ENCODE measurements at places on chromosomes 6 and 20.

DNA sequence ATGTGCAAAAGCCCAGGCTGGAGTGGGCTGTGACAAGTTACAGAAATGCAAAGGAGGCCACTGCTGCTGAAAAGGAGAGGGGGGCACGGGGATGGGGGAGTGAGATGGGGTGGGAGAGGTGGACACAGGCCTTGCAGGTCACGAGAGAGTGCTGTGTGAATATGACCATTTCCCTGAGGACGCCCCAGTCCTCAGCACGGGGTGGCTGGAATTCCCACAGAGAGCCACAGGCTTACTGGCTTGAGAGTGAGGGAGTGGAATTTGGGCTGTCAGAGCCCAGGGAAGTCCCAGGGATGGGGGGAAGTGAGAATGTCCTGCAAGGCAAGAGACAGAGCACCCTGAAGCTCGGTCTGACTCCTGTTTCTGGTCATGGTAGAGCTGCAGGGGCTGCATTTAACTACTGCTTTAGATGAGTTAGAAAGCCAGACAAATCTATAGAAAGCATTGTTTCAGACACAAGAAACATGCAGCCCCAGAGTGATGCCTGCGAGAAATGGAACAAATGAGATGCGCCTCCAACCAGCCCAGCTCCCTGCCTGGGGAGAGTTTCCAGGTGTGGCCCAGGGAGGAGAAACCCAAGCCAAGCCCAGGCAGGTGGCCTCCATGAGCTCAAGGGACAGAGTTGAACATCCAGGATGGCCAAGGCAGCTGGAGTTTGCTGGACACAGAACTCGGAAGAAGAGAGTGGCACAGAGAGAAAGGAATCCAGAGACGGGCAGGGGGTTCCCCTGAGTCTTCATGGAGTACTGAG lies 30.5 kb downstream of the NPEPL1 start:
- no peak for DNase-seq

GRCh38 chr20:2217857-2218539 lies 77.8 kb upstream of the TGM3 start:
- DNase-seq = no peak

DNA sequence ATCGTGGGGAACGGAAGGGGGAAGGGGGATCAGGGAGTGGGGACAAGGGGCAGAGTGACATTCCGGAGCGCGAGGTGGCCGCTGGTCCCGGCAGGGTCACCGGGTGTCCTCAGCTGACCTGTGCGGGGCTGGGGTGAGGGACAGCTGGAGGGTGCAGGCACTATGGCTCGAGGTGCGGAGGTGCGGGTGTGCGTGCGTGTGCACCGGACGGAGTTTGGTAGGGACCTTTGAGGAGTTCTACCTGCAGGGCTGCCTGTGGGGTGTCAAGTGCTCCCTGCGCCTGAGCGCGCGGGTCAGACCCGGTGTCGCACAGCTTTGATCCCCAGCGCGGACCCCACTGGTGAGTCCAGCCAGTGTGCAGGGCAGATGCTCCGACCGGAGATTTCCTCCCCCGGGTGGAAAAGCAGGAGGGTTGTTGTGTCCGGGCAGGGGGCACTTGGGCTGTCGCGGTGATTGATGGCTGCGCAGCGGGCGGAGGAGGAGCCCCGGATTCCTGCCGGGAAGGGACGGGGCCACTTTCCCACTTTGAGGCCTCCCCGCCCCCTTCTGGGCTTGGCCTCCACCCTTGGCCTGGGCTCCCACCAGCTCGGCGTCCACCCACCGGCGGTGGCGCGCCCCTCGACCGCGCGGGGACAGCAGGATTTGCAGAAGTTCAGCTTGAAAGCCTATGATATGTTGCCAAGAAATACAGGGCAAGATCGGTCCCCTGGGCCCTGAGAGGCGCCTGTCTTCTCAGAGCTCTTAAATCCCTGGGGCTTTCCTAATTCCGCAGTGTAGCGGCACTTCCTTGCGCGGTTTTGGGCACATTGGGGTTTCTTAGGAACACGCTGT lies 658 bp downstream of the RIN2 start:
- DNase-seq = no peak

GRCh38 chr6:166277018-166277417 lies 31.2 kb downstream of the PRR18 start:
- DNase-seq = no peak

GRCh38 chr6:119274197-119274595 lies 75.4 kb downstream of the MAN1A1 start:
- DNase-seq = no peak

- DNase-seq = no peak
These were observed 661.7 kb upstream of the CITED2 start for GRCh38 chr6:140036196-140036595.

DNA sequence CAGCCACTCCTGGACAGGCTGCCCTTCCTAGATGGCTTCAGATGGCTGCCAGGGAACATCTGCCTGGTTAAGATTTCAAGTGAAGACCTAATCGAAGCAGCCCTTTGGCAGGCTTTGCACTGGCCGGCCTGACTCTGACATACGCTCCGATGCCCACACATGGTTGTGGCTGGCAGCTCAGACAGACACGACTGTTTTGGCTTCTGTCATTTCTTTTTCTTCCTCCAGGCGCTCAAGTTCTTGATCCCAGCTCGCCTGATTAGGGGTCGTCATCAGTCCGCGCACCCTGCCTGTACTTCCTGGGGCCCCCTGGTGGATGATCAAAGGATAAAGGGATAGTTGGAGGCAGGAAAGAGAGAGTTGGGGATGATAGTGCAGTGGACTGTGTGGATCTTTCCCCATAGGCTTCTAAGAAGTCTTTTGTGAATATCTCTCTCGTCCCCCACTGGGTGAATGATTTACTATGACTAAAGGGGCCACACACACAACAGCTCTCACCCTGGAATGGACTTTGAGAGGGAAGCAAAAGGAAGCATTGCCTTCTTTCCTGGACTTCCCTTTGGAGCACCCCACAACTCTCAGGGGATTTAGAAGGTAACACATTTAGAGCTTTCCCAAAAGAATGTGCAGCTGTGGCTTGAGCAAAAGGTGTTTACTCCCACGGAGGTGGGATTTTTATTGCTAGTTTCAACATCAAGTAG lies 21.4 kb upstream of the TRAM2 start:
- DNase-seq = peak; percentile 13

GRCh38 chr6:102928109-102928508 lies 1534.6 kb downstream of the GRIK2 start:
- DNase-seq = no peak

DNA sequence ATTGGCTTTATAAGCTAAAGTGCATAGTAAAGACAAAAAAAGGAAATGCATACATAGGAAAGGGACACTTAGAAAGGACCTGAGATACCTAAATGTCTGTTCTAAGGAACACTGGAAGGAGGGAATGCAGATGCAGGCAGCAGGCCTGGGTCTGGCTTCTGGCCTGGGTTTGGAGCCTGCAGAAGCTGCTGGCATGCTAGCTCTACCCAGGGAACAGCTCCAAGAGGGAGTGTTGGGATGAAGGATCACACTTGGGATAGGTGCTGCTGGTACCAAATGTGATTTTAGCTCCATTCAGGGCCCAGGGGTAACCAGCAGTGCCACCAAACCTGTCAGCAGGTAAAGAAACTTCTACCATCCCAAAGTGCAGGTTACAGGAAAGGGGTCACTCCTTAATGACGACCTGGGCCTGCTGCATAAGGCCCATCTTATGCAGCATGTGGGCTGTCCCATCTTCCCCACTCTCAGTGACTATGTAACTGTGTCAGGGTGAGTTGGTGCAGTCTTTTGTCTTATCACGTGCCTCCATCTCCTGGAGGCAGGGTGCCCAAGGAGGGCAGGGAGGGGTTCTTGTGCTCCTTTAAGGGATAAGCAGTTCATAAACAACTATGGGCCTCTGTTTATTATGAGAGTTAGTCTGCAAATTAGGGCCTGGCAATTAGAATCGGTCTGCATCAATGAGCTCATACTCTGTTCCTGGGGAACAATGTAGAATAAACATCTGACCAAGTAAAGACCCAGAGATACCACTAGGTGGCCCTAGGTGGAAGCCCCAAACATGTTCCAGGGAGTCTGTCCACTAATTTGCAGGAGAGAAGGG lies 26.9 kb downstream of the DDX27 start:
- DNase-seq = no peak

GRCh38 chr6:116766506-116767176 lies 1.1 kb upstream of the FAM162B start:
- no peak for DNase-seq

- DNase-seq = no peak
These were observed 740 bp downstream of the NELFCD start for GRCh38 chr20:58981628-58982364.

- DNase-seq = no peak
These were observed 14.2 kb downstream of the TRAF3IP2 start for GRCh38 chr6:111591370-111591900.

DNA sequence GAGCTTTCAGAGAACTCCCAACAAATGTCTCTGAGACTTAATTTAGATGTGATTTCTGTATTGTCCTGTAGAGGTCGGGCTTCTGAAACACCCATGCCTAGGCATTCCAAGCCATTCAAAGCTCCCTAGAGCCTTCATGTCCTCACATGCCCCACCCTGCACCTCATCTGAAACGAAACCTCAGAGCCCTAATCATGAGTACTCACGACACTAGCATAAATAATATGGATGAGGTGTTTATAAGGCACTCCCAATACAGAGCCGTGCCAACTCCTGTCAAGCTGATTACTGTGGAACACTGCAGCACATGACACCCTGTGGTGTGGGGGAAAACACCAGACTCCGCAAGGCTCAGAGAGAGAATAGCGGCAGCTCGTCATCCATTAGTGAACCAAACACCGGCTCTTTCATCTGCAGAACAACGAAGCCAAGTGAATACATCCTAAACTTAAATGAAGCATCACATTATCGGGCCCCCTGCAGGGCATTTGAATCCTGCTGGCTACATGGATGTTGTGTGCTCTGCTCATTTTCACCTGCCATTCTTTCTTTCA lies 83.8 kb downstream of the FNDC1 start:
- no peak for DNase-seq

DNA sequence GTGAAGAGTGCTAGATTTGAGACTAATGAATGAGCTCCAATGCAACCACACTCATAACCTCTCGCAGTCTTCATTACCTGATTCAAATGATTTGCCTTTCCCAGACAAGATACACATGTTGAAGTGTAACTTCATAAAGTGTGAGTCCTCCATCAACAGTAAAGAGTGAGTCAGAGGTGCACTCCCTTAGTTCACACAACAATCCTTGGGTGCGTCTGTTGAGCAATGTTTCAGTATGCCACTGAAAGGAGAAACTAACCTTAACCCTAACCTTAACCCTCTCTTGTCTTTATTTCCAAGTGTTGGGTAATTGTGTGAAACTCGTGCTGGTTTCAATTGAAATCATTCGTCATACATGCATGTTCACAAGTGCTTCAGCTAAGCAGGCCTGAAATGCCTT lies 21.0 kb upstream of the RIN2 start:
- DNase-seq = no peak

GRCh38 chr6:53258774-53259155 lies 90.0 kb downstream of the ELOVL5 start:
- DNase-seq = no peak

GRCh38 chr6:110034667-110035036 lies 56.5 kb downstream of the GPR6 start:
- no peak for DNase-seq

DNA sequence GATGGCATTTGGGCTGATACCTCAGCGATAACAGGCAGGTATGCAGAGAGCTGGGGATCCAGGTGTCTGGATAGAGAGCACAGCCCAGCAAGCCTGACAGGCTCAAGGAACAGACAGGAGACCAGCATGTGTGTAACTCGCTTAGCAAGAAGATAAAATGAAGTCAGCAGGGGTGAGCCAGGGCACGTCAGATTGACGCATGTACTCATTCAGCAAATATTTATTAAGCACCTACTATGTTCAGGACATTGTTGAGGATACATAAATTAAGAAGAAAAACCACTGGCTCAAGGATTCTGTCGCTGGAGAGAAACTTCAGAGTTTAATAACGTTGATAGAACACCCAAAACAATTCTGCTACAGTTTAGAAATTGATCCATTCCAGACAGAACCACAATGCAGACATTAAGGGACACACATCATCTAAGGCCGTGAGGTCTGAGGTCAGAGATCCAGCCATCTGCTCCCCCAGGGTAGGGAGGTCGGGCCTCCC lies 1.0 kb upstream of the DUSP22 start:
- DNase-seq = no peak

DNA sequence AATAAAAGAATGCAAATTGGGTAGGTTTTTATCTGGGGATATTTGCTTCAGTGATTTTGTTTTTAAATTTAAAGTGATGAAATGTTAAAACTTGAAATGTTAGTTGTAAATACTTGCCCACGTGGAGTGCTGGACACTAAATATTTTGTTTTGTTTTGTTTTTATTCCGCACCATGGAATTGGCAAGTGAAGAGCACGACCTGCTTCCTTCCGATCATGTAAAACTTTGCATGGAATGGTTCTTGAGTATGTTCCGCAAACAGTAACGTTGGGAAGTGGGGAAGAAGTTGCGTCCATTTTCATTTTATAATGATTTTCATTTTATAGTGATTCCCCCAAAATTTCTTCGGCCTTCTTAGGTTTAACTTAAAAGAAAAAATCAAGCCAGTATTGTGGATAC lies 765 bp downstream of the IRAK1BP1 start:
- DNase-seq = no peak

- DNase-seq = no peak
These were observed 80.2 kb downstream of the AFDN start for GRCh38 chr6:167906899-167907298.

- DNase-seq = no peak
These were observed 216.5 kb downstream of the TFAP2C start for GRCh38 chr20:56845546-56846086.

DNA sequence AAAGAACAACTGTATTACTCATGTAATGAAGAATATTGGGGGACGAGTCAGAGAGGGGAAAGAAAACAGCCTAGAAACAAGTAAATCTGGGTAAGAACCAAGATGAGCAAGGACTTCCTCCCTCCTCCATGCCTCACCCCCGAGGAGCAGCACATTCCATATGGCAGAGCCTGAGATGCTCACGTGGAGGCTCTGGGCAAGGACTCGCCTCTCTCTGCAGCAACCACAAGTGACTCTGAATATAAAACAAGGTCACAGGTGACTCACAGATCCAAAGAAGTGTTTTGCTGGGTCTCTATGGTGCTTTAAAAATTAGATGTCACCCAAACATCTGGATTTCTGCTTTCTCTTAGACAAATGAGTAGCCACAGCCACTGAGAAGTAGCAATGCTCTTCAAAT lies 453.0 kb upstream of the SULF2 start:
- DNase-seq = no peak

GRCh38 chr20:41902346-41902745 lies 284.2 kb upstream of the CHD6 start:
- no peak for DNase-seq

Data from effector CD8-positive, alpha-beta T cell (primary cell).